Natural killer cell treated with Interleukin-12 subunit alpha and Interleukin-12 subunit beta and Interleukin-15 and Interleukin-18, amount 100 ng/mL, for 72 hours (primary cell): ENCODE measurements at places on chromosomes 2 and 18.

GRCh38 chr2:67625690-67626475 lies 228.8 kb downstream of the ETAA1 start:
- no peak for DNase-seq

- DNase-seq, result no peak
Measured at GRCh38 chr18:57547260-57547659, 39.2 kb downstream of the FECH start.

- DNase-seq, result no peak
Measured at GRCh38 chr18:22974707-22975106, 41.6 kb downstream of the RBBP8 start.

DNA sequence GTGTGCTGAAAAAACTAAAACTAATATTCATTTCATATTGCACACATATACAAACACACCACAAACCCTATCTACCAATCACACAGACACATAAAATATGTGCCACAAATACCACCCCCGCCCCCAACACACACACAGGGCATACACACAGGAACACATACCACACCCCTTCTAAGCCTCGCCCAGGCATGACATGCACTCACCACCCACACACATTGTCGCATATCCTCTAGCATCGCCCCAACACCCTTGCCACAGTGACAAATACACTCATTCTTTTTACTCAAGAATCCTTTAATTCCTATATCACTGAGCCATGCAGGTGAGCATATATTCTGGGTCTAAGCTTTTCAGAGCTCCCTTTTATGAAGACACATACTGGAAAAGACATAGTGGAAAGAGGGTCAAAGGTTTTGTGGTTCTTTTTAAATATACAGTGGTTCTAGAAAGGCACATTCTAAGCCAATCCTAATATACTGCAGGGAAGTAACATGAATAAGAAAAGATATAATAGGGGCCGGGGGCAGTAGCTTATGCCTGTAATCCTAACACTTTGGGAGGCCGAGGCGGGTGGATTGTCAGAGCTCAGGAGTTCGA lies 24.5 kb upstream of the LCLAT1 start:
- peak; percentile 90 for DNase-seq

DNA sequence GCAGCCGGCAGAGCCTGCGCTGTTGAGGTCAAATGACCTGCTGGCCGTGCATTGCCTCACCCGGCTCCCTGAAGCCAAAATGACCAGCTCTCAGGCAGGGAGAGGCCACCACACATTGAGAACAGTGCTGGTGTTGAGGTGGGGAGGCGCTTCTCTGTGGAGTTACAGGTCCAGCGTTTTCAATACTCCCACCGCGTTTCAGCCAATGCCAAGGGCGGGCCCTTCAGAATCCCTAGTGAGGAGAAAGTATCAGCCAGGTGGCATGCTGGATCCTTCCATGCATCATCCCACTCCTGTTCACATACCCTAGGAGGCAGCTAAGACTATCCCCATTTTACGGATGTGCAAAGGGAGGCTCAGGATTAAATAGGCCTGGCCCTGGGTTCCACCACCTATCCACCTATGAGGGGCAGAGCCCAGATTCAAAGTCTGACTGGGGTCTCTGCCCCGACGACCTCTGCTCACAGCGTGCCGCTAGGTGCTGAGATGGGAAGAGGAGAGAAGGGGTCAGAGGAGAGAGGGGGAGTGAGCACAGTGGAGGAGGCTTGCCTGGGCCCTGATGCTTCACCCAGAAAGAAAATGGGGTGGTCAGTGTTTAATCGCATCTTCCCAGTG lies 137.6 kb upstream of the ID2 start:
- DNase-seq, result no peak

DNA sequence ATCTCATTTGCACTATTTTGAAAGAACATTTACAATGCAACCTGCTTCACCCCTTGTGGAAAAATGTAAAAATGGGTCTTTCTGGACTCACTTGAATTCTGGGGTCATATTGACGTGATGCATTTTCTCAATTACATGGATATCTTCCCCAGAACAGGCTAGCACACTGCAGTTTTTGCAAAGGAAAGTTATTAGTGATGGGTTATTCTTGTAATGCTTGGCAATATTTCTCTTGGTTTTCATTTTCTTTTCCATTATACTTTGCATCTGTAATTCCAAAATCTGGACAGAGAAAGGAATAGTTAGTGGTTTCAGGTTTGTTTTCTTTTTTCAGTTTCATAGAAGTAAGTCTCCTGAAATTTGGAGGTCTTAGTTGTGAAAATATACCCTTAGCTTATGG lies 24.8 kb upstream of the FAP start:
- DNase-seq, result no peak
